ENCODE measurements at places on chromosomes 1 and 21.
A peak's percentile ranks its signal among the peaks of the same experiment; 100 is the strongest.

DNA sequence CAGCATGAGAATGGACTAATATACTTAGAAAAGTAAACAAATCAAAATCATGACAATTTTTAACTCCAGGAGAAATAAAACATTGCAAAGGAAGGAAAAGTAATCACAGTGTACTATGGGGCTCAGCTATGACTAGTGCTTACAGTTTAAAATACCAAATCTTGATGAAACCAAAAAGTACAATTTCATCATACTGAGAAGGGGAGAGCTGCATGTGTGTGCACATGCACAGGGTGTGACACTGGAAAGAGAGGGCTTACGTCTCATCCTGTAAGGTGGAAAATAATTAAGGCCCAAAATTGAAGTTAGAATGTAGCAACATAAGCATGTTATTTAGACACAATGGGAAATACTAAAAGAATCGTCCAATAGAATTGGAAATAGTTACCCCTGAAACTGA, 64.6 kb downstream of the OMA1 start:
- no peak for DNase-seq

DNA sequence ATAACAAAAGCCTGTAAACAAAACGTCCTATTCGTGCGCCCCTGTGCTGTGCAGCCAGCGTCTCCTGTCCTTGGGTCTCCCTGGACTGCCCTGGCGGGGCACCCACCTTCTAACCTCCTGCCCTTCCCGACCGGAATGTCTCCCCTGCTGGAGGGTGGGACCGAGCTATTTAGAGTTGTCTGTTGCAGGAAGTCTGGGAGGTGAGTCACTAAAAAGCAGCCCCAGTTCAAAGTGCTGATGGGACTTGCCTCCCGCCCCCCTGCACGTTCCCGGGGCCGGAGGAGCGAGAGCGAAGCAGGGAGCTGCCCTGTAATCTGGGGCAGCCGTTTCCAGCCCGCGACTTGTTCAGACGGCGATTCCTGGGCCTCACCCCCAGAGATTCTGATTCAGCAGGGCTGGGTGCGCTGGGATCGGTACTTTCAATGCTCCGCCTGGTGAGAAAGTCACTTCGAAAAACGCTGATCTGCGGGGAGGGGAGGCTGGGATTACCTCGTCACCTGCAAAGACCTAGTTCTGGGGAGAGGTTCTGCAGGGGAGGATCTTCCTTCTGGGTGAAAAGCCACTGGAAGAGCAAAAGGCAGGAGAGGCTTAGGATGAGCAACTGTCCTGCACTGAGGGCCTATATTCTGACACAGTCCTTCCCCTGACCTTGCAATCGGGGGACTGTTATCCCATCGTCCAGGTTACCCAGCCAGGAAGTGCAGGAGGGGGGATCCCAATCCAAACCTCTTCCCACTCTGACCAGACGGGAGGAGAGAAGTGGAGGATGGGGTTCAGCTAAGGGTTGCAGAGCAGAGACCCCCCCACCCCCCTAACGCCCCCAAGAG, 1.2 kb upstream of the DHRS3 start:
- peak; percentile 62 for DNase-seq

- no peak for DNase-seq
These were observed 63.8 kb downstream of the RYR2 start for GRCh38 chr1:237105826-237106225.

- no peak for DNase-seq
These were observed 6.4 kb upstream of the RPE65 start for GRCh38 chr1:68456202-68456601.

GRCh38 chr1:90919900-90920299, 101.9 kb downstream of the ZNF644 start:
- DNase-seq = no peak

GRCh38 chr21:42829954-42830353, 49.4 kb downstream of the WDR4 start:
- DNase-seq = no peak

GRCh38 chr1:182703539-182703938, 19.2 kb upstream of the RGS8 start:
- DNase-seq = no peak

DNA sequence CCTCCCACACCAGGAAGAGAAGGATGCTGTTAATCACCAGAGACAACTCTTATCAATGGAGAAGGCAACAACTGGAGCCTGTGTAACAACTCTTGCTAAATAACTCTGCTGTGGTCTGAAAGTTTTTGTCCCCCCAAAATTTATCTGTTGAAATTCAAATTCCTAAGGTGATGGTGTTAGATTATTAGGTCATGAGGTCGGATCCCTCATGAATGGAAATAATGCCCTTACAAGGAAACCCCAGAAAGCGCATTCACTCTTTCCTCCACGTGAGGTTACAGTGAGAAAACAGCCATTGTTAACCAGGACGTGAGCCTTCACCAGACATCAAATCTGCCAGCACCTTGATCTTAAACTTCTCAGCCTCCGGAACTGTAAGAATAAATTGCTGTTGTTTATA, 141.9 kb upstream of the CXADR start:
- no peak for DNase-seq

DNA sequence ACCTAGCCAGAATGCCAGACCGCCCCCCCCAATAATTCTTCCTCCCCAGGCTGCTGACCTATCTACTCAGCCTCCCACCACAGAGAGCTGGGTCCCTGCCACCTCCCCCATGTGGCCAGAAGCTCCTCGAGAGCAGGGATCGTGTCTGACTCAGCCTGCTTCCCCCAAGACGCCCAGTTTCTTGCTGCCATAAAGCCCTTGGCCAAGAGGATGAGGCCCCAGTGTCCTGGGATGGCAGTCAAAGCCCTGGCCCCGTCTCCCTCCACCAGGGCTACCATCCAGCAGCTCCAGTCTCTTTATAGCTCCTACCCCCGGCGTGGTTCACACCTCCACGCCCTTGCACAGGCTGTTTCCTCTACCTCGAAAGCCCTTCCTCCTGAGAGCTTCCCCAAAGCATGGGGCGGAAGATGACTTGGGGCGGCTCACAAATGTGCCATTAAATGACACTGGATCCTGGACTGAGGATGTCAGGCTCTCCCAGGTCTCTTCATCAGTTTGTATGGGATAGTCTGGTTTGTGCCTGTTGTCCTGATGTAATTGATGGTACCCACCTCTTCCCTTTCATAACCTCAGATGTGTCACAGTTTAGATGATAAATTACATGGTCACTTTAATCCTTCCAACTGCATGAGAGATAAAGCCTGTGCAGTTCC, 13.2 kb downstream of the ADGRB2 start:
- DNase-seq = no peak

GRCh38 chr1:197124376-197124775, 22.1 kb downstream of the ASPM start:
- DNase-seq = no peak

GRCh38 chr21:40647706-40648105, 199.3 kb downstream of the DSCAM start:
- DNase-seq = no peak

- DNase-seq = peak; percentile 77
These were observed 70.3 kb downstream of the PIK3CD start for GRCh38 chr1:9721606-9722377.

DNA sequence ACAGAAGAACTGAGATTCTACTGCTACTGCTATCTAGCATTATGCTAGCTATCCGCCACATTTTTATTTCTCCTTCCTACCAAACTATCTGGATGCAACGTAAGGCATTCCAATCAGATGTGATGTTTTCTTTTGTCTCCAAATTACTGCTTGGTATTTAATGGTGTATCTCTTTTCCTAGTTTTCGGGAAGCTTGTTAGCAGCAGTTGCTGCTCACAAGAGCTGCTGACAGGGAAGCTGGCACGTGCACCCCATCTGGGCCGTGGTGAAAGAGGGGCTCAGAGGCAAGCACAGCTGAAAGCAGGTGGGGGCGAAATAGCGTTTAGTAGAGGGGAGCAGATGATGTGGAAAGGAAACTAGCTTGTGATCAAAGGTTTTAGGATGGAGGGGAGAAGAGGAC, 57.3 kb downstream of the JAK1 start:
- no peak for DNase-seq

DNA sequence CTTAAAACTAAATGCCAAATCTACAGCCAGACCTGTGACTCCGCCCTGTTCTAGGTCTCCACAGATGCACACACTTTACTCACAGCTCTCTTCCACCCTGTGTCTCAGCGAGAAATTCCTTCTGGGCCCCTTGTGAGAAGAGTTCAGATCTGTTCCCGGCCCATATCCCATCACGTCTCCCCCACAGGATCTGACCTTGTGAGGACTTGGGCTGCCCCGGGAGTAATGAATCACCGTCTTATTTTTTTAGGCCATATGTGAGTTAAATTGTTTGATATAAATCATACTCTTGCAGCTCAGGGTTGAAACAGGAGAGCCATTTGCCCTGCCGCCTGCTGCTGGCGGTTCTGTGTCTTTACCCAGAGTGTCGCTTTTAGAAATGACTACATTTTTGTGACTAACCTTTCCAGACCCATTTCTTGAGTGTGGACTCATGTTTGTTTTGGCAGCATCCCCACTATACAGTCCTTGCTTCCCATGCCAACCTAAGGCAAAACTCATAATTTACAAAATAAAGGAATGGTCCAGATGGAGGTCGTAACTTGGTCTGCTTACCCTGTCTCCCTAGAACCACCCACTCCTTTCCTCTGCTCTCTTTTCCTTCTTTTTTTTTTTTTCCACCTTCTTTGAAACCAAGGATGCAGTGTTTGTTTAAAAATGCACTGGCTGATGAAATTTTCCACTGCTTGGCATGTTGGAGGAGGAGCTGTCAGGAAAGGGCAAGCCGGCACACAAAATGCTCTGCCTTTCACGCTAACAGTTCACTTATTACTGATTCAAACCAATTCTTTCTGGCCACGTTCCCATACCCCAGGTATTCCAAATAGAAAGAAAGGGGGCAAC, 98.0 kb upstream of the C1orf105 start:
- DNase-seq = no peak

DNA sequence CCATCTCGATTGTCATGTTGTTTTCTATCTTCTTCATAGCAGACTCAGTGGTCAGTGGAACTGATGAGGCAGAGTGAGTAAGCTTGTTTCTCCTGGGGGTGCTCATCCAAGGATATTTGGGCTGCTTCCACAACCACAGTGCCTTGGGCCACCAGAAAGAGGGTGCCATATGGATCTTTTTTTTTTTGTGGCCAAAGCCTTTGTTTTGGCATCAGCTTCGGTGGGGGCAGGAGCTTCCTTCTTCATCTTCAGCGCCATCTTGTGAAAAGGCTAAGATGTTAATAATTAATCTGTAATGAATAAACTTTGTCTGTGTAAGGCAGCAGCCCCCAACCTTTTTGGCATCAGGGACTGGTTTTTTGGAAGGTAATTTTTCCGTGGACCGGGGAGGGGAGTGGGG, 6.6 kb upstream of the PLPP3 start:
- no peak for DNase-seq

- DNase-seq = no peak
These were observed 20.7 kb downstream of the EIF4G3 start for GRCh38 chr1:21156019-21156418.

DNA sequence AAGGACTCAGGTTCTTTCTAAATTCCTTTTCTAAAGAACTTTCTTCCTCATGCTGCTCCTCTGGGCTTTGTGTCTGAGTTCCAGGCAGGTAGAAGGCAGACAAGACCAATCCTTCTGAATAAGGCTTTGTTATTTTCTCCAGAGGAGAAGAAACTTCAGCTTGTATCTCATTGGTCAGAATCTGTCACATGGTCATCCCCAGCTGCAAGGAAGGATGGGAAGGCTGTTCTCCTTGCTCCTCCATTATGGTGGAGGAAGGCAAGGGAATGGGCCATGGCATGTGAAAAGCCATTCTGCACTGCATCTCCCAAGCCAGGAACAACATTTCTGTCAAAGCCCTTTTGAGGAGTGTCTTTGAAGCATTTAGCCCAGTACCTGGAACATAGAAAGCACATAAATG, 50.6 kb upstream of the NTPCR start:
- DNase-seq = no peak

DNA sequence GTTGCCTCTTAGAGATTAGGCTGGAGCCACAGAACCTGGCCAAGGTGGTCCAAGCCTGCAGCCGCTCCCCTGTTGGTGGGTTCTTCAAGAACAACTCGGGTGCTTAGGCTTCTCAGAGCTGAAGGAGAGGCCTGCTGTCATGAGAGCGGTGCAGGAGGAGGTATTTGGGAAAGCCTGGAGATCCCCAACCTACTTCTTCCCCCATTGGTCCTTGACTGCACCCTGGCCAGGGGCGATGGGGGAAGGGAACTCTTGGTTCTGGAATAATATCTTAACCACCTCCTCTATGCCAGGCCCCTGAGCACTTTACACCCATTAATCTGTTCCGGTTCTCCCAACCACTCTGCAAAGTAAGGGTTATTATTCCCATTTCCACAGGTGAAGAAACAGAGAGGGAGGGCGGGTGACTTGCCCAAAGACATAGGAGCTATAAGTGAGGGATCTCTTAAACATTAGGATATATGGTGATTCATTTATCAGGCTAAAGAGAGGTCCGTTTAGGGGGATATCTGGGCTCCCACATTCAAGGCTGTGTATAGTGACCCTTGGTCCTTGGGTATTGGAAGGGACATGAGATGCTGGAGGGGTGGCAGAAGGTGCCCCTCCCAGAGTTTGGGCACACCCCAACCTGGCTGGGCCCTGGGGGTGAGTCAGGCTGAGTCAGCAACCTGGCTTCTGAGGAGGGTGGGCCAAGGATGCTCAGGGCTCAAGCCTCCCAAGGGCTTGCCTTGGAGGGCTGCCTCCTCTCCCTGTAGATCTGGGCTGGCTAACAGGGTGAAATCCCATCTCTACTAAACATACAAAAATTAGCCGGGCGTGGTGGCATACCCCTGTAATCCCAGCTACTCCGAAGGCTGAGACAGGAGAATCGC, 5.2 kb downstream of the TRNP1 start:
- no peak for DNase-seq

DNA sequence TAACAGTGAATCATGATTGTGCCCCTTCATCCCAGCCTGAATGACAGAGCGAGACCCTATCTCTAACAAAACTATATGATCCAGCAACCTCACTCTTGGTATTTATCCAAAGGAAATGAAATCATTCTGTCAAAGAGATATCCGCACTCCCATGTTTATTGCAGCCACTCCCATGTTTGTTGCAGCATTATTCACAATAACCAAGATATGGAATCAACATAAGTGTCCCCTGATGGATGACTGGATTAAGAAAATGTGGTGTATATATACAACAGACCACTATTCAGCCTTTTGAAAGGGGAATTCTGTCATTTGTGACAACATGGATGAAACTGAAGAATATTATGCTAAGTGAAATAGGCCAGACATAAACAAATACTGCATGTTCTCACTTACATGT, 44.4 kb downstream of the TRMT1L start:
- no peak for DNase-seq

DNA sequence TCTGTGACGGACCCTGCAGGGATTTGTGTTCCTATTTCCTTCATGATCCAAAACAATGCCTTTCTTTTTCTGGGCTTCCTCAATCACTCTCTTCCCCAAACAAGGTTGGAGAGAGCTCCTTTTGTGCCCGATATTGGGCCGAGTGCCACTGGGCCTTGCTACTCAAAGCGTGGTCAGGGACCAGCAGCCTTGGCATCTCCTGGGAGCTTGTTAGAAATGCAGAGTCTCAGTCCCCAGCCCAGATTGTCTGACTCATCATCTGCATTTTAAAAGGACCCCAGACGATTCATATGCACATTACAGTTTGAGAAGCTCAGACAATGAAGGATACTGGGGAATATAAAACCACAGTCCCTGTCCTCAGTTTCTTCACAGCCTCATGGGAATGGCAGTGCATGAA, 19.9 kb downstream of the ADORA1 start:
- no peak for DNase-seq
